Fibroblast of gingiva (primary cell): ENCODE measurements at places on chromosomes 6 and 20.

DNA sequence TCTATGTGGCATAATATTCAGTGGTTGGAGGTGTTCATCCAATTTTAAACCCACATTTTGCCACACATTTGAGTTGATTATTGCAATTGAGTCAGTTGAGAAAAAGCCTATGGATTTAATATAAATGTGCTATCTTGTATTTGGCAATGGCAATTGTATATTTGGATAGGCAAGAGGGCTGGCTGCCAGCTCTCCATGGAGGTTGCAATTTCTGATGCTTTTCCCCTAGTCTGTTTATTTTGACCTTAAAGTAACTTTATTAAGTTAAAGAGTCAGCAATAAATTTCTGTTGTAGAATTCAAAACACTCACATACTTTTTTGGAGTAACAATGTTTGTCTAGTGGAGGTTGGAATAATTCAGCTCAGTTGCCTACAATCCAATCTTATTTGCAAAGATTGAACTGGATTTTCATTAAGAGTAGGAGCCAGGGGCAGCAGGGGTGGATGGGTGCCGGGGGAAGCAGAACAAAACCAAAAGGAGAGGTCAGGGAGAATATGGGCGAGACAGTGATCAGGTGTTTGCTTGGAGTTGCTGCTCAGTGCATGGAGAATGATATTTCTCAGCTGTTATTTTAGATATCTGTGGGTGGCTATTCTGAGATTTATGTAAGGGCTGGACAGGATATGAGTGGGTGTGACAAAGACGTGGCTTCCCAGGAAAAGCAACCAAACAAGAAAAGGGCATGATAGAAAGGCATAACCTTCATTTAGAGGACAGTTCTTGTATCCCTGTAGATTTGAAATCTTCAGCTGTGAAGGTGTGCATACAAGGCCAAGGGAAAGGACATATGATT is 163.0 kb downstream of the HDGFL1 start:
- DNase-seq: peak; percentile 36

DNA sequence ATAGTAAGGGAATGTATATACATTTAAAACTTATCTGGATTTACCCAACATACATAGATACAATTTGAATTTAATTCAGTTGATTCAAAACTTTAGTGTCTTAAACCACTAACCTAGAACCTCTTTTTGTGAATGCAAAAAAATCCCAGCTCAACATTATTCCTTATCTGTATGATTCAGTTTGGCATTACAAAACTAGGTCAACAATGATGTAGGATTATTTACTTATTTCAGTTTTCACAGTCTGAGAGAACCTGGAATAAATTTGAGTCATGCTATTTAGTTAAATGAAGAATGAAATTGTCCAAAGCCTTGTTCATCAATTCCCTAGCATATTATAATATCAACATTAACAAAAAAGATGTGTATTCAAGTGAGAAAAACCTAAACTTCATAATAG is 7.4 kb upstream of the PLCB1 start:
- DNase-seq: no peak

DNA sequence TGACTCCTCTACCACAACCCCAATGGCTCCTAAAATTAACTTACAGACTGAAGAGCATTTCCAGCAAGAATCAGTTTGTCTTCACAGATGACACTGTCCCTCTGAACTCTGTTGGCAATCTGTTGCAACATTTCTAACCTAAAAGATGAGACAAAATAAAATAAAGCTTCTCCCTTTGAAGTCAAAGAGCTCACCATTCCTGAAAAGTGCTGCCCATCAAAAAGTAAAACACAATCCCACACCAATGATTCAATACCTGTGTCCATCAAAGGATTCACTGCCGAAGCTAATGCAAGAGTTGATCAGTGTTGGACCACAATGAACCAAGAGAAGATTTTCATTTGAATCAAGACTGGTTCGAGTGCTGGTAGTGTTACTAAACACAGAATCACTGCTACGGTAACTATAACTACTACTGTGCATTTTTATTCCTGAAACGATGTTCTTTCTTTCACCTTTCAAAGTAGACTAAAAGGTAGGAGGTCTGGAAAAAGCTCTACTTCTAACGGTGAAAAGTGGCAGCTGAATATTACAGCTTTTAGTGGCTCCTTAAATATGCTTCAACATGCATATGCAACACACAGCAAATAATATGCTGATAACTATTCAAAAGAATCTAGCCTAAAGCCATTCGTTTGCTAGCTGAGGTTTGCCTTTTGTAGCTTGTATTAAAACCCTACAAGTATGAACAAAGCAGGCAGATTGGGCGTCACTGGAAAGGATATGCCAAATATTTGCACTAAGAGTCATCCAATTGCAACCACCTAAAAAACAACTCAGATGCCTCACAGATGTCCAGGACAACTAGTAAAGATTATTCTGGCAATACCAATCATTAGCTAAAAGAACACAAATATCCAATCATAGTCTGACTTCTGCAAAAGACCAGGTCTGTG is at the start of gene DST:
Gene DST, minus strand, starts transcription at position 524 of the 896 bp plus-strand sequence.
- peak; percentile 93 for DNase-seq

- DNase-seq: no peak
Observed at GRCh38 chr20:5689463-5689862, 60.7 kb upstream of the SHLD1 start.

DNA sequence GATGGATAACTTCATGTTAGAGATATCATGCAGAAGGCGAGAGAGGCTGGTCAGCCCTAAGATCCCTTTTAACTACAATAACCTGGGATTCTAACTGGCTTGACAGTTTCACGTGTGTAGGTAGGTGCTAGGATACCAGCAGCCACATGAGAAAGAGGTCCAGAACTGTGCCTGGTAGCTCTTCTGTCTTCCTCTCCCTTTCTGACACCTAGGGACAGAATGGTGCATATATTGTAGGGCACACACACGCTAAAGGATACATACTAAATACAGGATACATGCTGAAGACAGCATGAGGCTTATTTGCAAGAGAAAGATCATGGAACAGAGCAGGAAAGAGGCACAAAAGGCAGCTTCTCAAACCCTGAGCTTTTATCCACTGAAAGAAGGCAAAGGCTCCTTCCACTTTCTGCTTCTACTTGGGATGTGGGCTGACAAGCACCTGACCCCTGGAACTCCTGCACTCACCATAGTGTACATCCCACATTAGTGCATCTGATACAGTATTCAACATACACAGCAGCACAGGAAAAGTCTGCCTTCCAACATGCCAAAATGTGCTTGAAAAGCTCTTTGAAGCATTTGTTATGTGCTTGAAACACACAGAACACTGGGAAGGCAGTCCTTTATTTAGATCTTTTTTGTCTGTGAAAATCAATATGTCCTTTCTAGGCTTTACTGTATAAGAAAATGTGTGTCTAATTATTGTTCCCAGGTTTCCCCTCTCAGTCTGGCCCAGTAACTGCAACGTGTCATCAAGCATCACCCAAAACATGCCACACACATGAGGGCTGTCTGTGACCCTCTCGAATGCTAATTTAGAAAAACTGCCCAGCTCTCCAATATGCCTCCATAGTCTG is 3.2 kb downstream of the SLC22A23 start:
- no peak for DNase-seq

- DNase-seq: no peak
Observed at GRCh38 chr20:36569847-36570429, 3.5 kb upstream of the TGIF2 start.

DNA sequence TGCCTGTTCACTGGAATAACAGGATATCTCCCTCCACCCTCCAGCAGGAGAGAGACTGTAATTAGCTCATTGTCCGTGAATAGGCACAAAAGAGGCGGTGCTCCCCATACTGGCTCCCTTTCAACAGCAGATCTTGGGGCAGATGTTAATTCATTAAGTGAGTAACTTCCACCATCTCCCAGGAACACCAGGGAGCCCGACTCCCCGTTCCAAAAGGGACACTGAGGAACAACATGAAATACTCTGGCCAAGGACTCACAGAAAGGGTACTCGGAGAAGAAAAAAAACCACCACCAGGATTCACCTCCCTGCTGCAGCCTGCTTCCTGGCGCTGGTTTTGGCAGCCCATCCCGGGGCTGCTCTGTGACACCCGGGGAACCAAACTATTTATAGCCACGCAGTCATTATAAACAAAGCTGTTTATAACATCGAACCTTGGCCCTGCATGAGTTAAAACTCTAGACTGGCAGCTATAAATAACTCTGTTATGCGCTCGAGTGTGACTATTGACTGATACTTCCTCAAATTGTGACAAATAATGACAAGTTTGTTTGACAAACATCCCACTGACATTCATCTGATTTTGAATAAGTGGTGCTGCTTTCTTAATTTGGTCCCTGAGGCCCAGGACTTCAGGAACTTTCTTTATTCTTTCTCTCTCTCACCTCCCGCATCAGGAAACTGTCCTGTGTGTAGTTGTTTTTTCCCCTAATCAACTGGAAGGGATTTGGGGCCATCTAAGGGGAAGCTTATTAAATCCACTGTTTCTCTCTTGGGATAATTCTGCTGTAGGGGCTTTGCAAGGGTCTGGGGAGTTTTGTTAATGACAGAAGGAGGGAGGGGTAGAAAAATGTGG is 521.6 kb downstream of the CD83 start:
- peak; percentile 27 for DNase-seq

DNA sequence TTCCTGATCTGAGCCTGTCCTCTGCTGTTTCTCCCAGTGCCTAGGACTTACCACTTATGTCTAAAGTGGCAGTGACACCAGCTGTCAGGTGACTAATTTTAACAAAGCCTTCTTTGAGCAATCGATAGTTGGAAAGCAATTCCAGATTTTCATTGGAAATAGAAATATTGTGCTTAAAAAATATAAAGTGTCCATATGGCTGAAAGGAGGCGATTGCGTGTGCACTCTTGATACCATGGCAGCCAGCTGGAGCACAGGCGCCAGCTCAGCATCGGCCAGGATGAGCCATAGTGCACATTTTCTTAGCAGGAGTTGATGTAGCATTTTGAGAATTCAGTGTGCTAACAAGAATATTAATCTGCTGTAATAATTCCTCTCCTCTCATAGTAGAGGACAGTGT is 70.0 kb downstream of the LRRC1 start:
- no peak for DNase-seq

DNA sequence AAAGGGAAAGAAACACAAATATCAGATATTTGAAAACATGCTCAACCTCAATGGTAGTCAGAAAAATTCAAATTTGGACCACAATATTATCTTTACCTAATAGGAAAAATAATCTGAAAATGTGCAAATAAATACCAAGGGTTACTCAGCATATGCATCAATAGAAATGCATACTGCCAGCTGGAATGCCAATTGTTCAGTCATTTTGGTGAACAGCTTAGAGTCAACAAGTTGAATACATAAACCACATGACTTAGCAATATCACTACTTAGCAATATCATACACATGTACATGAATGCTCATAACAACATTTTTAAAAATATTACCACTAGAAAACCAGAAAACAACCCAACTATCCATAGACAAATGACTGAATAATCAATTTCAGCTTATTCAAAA is 212.7 kb downstream of the PTPRK start:
- no peak for DNase-seq

- no peak for DNase-seq
Observed at GRCh38 chr6:130991422-130992137, 71.5 kb downstream of the EPB41L2 start.

GRCh38 chr20:58511861-58512260 is 3.3 kb downstream of the APCDD1L start:
- no peak for DNase-seq

DNA sequence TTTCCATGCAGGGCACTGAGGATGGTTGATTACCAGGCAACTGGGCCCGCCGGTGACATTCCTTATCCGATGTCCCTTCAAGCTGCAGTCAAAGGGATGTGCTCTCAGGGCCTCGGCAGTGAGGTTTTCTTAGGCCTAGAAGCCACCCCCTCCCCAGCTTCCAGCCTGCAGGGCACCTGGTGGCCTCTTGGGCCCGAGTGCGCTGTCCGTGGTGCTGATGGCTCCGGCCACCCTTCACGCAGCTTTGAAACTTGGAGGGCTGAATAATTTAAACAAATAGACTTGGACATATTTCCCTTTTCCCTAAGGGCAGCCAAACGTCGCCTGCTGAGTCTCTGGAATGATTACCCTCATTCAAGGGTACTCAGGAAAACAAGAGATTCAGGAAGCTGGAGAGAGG is 8.9 kb upstream of the MLN start:
- DNase-seq: peak; percentile 26
